CMK (cell line): ENCODE measurements at places on chromosomes 2 and 18.

DNA sequence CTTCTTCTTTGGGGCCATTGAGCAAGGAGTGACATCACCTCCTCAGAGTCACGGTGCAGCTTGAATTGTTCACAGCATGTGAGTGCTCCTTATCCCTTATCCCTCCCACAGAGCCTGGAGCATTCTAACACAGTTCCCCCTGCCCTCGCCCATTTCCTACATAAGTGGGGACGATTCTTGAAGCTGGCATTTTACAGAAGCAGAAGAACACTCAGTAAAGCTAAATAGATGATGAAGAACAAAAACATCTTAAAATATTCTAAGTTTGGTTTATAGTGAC, 135.8 kb upstream of the APCDD1 start:
- DNase-seq = no peak

GRCh38 chr18:76228716-76229115, 266.3 kb downstream of the ZNF516 start:
- no peak for DNase-seq

GRCh38 chr2:239298116-239298804, 102.6 kb downstream of the HDAC4 start:
- no peak for DNase-seq

DNA sequence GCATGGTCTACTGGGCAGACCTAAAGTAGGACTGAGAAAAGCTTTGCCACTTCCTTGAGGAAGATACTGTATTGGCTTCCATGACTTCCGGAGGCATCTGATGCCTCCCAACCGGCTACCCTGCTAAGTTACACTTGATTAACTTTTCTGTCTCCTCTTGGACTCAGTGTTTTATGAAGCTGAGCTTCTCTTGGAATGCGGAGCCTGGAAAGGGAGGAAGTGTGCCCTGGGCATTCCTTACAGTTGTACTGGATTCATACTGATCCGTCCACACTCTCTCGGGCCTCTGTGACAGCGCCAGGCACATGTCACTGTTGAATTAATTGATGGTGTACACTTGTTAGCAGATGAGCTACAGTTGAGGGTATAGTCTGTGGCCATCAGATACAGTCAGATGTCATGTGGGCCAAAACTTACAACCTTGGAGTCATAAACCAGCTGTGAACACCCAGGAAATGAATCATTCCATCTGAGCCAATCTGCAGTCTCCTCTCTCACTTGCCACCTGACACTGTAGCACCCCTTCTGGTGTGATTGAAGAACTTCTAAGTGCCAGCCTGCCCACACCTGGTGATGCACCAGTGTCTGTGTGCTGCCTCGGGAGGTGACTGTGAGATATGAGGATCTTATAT, 122.5 kb downstream of the FHOD3 start:
- no peak for DNase-seq

DNA sequence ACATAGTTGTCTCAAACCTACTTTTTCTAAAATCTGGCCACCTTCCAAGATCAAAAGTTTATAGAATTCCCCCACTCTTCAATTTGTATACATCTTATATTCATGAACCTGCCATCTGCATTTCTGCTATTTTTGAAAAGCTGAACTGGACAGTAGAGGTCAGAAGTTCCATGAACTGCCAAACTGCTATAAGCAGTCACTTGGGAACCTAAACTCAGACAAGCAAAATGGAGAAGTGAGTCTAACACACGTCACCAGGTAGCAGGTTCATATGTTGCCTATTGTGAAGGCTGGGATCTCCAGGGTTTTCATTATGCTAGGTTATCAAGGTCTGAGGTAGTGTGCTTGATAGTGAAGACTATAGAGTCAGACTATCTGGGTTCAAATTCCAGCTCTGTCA, 2.0 kb upstream of the MYO1B start:
- DNase-seq = no peak

DNA sequence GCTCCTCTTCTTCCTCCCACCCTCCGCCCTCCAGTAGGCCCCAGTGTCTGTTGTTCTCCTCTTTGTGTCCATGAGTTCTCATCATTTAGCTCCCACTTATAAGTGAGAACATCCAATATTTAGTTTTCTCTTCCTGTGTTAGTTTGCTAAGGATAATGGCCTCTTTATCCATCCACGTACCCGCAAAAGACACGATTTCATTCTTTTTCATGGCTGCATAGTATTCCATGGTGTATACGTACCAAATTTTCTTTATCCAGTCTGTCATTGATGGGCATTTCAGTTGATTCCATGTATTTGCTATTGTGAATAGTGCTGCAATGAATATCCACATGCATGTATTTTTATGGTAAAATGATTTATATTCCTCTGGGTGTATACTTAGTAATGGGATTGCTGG, 82.2 kb downstream of the COPS8 start:
- no peak for DNase-seq

GRCh38 chr18:78716581-78716980, 263.0 kb upstream of the SALL3 start:
- DNase-seq = no peak

GRCh38 chr2:226904592-226904991, 68.7 kb downstream of the RHBDD1 start:
- DNase-seq = no peak

DNA sequence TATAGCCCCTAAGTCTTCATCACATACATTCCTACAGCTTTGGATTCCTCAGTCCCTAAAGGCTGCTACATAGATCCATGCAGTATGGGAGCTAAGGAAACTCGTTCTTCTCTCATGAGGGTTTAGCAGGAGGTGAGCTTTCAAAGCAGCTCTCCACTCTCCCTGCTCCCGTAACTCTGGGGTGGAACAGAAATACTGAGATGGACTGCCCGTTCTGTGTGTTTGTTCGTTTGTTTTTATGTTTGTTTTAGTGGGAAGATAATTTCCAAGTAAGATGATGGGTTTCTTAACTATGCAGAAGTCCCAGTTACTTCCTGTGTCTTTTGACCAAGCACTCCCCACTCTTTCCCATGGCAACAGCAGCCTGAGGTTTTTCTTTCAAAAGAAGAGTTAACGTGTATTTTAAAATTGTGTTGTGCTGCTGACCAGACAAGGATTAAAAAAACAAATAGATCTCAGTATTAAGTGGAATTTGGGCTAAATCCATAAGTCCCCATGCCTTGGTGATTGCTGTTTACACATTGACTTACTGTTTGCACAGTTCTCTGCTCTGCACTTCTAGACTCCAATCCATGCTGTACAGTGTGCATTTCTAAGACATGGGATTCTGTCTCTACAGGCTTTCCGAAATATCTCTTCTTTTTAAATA, 156.4 kb upstream of the SH3BP4 start:
- no peak for DNase-seq

GRCh38 chr2:101307950-101308431, 510 bp downstream of the RNF149 start:
- no peak for DNase-seq

DNA sequence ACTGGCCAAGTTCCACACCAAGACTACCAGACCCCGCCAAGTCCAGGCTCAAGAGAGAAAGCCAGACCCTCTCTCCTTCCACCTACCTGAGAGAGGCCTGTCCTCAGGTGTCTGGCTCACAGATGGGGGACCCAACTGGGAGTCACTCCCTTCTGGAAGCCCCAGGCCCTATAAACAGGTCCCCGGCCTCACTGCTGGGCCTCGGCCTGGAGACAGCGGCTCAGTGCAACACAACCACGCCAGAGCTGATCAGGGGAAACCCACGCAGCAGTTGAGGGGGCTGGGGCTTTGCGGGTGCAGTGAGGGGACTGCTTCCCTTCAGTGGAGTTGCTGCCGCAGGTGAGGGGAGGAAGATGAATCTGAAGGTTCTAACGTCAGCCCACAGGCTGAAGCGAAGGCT, 22.8 kb upstream of the C1QL2 start:
- DNase-seq = no peak

- no peak for DNase-seq
Observed at GRCh38 chr2:219634951-219635751, 7.7 kb downstream of the SLC4A3 start.

- DNase-seq = no peak
Observed at GRCh38 chr2:189662669-189663226, 1.5 kb downstream of the ASNSD1 start.

DNA sequence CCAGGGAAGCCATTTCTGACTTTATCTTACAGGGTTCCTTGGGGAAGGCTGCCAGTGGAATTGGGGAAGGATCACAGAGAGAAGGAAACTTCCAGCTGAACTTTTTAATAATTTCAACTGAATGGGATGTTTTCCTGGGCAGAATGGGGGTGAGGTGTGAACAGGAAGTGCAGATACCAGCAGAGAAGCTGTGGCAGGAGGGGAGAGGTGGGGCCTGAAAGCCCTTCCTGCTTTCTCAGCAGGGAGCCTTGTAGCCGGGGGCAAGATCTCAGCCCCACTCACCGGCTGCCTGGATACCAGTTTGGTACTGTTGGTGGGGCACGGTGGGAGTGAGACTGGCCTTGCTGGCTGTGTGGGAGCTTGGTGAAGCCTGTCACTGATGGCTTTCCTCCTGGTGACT, 170.5 kb downstream of the ZBTB7C start:
- DNase-seq = no peak

- DNase-seq = no peak
Observed at GRCh38 chr2:102082571-102083392, 59.8 kb upstream of the IL1R1 start.
